ENCODE measurements at places on chromosomes 1 and 21. TPM values are rescaled to one million over a fixed set of nuclear protein-coding genes. Genes with fewer than 3 reads are reported as not detected.

DNA sequence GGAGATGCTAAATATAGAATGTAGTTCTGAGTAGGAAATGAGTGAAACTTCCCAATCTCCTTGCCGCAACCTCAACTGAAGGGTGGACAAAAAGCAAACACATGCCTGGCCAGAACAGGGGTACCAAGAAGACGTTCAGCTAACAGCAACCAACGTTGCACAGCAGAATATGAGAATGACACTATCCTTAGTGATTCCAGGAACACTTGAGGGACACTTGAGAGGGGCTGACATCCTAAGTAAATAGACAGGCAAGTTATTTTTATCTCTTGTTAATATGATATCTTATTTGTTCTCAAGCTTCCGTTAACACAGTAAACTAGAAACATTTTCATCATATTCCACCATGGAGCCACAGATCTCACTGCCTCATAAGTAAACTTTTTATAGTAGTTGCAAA, 908 bp downstream of the KRTAP19-1 start:
- DNase-seq = no peak

GRCh38 chr1:51750218-51750617, 128.3 kb downstream of the NRDC start:
- no peak for DNase-seq

DNA sequence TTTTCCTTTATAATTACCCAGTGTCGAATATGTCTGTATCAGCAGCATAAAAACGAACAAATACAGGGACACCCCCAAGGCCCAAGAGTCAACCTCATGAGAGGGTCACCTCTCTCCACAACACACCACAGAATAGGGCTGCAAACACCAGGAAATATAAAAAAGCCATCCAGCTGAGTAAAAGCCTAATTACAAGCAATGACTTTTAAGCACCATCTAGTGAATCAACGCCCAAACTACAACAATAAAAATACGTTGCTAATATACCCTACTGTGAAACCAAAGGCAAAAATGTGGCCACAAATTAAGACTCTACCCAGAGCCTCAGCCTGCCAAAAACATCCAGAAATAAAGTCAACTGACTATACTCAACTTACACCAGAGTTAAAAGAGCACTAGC, 817.9 kb upstream of the NEGR1 start:
- DNase-seq = no peak

GRCh38 chr1:200410566-200410878, 686 bp upstream of the ZNF281 start:
- DNase-seq = no peak

DNA sequence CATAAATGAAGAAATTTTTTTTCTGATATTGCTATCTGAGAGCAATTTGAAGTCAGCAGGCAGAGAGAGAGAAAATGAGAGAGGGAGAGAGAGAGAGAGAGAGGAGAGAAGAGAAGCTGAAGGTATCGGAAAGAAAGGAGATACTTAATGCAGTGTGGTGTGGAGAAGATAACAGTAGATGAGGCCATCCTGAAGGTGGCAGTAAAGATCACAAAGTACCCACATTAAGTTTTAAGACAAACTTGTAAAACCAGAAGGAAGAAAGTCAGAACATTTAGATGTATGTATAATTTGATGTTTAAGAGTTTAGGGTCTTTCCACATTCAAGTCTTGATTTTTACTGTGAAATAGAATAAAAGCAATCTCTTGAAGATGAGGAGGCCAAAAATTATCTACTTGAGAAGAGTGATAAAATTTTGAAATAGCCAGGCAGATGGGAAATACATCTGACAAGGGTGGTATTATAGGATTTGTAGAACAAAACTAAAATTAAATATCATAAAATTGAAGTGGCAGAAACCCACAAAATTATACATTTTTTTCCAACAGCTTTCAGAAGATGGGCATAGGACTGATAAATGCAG, 1753.4 kb downstream of the MRPL39 start:
- DNase-seq = no peak

- no peak for DNase-seq
Measured at GRCh38 chr1:208393826-208394225, 149.6 kb upstream of the PLXNA2 start.

GRCh38 chr21:15004721-15005370, 60.0 kb downstream of the NRIP1 start:
- DNase-seq = no peak

- no peak for DNase-seq
Measured at GRCh38 chr1:165915480-165915879, 88.1 kb downstream of the UCK2 start.

The GPR25 gene
- not detected for total RNA-seq
